ENCODE measurements at places on chromosomes 7 and 10.

GRCh38 chr10:29734962-29735627 is 100.3 kb upstream of the SVIL start:
- DNase-seq: peak; percentile 14

DNA sequence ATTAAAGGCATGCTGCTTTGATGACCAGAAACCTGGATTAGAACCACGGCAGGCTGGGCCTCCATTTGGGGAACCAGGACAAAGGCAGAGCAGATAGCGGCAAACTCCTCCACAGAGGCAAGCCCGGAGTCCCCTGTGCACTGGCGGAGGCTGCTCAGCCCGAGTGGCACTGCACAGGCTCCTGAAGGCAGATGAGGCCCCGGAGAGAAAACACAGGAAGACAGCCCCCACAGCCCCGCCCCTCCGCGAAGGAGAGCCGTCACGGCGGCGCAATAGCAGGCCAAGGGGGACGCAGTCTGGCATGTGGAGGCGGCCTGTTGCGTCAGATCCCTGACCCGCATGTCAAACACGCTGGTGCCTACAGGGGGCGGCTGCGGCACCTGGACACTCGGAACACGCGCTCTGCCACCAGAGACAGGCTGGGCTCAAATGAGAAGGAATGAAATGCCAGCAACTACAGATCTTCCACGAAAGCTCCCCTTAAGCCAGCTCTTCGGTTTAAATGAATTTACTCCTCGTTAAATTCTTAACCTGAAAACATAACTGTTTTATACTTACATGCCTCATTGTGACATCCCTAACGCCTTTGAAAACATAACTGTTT is 128.5 kb downstream of the MAD1L1 start:
- DNase-seq: peak; percentile 38

DNA sequence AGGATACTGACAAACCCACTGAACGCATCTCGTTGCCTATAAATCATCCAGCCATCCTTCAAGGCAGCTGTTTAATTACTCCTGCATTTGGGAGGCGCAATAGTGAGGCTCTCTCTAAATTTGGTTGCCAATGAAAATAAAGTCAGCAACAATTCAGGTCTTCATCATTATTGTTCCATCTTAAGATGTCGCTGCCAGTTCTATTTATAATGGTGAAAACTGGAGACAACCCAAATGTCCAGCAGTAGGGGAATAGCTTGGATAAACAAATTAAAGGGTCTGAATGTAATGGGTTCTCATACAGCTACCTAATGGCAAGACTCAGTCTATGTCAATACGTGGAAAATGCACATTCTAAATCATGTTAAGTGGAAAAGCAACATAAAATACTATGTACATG is 120.1 kb upstream of the PLXNA4 start:
- no peak for DNase-seq

DNA sequence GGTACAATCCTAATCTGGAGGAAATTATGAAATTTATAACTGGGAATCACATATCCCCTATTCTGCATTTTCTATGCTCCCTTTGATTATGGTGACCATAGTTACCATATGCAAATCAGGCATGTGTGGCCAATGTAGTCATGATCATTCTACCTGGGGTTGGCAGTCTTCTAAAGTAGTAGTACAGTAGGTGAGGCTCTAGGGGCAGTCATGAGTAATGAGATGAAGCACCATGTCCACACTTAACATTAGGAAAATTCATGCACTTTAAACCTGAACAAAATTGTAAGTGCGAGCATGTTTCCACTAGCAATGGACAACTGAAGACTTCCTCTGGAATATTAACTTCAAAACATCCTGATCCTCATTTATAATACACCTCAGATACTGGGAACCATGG is 545.9 kb downstream of the SUGCT start:
- DNase-seq: no peak

- DNase-seq: no peak
Measured at GRCh38 chr10:61793760-61794703, 107.5 kb upstream of the ARID5B start.

GRCh38 chr10:3476186-3476585 is 303.6 kb upstream of the PITRM1 start:
- no peak for DNase-seq

- no peak for DNase-seq
Measured at GRCh38 chr7:47672977-47673381, 91.1 kb upstream of the TNS3 start.

GRCh38 chr10:96257944-96258343 is 13.4 kb downstream of the BLNK start:
- DNase-seq: no peak

GRCh38 chr10:18474118-18474455 is 177.3 kb downstream of the NSUN6 start:
- DNase-seq: no peak

DNA sequence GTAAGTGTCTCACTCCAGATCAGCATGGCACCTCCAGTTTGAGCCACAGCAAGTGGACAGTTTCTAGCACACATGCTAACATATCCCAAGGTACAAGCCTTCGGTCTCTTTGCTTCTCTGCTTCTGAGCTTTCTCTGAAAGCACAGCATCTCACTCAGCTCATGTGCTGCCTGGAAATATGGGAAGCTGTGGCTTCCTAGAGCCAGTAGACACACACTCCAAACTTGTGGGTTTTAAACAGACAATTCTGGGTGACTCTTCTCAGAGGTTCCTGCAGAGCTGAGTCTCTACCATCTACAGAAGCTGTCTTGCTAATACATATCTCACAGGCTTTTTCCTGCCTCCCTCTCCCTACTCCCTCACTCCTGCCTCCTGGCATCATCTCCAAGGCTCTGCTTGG is 23.9 kb upstream of the TMEM273 start:
- DNase-seq: no peak

- DNase-seq: no peak
Measured at GRCh38 chr10:95785942-95786669, 30.1 kb downstream of the ENTPD1 start.
